ENCODE measurements at places on chromosomes 6 and 20.

- DNase-seq: no peak
Measured at GRCh38 chr6:119587537-119587936, 238.0 kb upstream of the MAN1A1 start.

DNA sequence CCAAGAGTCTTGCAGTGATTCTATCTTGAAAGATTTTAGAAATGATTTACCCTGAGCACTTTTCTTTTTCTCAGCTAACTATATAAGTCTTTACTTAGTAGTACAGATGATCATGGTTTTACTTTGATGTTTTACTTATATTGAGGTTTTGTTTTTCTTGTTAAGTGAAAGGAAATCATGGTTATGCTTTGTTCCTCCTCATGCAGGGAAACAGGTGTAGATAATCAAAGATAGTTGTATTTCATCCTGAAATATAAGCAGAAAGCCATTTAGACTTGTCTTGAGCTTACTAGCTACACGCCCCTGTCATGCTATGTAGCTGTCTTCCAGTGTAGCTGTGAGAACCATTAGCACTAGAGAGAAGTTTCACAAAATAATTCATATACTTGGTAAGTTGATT lies 113.9 kb downstream of the HIVEP1 start:
- DNase-seq: no peak

DNA sequence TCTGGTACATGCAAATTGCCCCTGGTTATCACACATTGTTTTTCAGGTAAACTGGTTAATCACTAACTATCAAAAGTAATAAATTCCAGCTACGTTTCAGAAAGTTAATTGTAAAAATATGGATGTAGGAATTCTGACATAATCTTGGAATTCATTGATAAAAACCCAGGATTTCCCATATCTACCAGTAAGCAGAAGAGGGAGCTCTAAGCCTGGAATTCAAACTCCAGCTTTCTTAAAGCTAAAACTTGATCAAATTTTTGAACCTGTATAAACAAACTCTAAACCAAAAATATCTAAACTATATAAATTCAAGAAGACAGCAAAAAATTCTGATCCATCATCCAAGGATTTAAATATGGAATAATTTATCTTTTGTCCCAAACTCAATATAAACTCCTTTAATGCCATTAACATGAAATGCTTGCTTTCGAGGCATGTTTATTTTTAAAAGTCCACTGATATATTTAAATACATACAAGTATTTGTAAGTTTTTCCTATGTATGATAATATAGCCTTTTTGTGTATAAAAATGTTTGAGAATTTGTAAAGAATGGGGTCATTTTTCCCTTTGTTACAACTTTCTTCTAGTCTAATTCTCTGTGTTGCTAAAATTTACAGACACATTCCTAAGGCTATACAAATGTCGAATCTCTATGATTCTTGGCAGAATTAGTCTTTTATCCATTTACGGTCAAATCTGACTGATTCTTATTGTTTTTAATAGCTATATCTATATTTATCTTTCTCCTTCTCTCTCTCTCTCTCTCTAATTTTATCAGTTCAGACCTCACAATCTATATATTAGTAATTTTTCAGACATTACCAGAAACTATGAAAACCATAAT lies 91.4 kb upstream of the RNF217 start:
- peak; percentile 46 for DNase-seq

DNA sequence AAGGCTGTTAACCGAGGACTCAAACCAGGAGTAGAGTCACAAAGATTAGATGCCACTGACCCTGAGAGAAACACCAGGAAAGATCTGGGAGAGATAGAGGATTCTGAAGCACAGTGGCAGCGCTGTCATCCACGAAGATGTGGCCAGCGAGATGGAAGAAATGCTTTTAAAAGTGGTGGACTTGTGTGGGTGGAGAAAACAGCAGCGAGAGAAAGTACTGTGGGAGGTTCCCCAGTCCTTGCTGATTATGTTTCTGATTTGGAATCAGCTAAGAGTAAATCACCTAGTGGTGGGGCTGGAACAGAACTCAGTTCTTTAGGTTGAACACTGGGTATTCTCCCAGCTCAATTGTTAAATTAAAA lies 435 bp upstream of the ZNF322 start:
- DNase-seq: peak; percentile 16

DNA sequence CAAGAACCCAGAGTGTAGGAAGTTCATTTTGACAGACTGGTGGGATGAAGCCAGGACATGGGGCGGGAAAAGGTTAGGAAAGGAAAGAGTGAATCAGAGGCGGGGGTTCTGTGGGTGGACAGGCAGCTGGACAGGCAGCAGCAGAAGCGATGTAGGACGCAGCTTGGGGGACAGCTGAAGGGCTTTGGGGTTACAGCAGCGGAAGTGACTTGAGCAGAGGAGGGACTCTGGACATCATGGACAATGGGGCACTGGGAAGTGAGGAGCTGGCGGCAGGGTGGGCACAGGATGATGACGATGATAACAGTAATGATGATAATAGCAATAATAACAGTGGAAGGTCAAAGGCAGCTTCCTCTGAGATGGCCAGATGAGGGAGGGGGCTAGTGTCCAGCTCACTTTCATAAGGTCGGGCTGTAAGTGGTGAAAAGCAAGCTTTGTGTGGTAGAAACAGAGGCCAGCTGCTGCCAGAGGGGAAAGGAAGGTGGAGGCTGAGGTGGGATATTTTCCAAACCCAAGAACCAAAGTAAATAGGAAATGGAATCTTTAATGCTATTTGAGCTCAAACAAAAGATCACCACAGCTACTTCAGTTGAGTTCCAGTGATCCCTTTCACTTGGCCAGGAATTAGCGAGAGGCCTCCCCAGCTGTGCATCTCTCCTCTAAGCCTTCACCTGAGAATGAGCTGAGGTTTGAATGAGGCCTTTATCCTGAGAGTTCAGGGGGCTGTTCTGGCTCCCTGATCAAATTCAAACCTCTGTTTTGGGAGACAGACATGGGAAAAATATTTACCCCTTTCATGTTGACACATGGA lies 433.5 kb downstream of the DHX35 start:
- DNase-seq: no peak

DNA sequence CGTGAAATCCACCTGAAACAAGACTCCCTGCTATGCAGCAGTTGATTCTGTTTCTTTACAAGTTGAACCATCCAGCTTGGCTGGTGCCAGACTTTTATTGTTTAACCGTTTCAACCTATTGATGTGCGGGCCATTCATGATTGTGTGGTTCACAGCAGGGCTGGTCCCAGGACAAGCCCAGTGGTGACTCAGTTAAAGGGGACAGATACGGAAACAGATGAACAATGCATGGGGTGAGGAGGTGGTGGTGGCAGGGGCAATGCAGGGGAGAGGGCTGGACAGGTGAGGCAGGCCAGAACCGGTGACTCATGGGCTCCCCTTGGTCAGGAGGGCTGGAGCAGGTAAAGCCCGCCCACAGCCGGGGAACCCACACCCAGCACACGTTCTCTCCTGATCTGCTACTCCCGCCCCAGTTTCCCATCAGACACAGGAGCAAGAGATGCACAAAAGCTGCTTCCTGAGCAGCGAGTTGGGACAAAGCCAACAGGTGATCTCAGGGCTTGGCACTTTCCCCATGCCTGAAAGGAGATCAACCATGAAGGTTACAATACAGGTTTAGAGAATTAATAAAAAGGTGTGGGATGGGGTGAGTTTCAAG lies 232.2 kb downstream of the LY86 start:
- no peak for DNase-seq

DNA sequence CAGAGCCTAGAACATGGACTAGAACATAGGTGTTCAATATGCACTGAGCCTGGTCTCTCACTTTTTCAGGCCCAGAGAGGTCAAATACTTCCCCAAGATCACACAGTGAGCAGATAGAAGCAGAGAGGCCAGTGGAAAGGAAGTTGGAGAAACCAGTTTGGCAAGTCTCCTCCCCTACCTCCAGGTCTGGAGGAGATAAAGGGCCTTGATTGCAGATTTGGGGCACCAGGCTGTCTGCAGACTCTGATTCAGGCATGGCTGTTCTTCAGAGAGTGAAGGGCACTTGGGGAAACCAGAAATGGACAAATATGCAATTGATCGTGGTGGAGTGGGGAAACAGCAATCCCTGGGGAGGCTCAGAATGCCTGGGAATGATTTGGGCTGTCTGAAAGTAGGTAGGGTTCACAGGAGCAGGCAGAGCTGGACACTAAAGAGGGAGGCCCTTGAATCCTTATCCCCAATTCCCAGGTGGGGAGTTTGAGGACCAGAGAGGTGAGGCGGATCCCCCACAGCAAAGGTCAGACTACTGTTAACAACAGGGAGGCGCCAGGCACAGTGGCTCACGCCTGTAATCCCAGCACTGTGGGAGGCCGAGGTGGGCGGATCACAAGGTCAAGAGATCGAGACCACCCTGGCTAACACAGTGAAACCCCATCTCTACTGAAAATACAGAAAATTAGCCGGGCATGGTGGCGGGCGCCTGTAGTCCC lies 2.3 kb downstream of the PEDS1 start:
- DNase-seq: no peak

Measured in NCI-H1694 treated with DMSO at 0.1 percent for 48 hours (cell line).